ENCODE measurements at places on chromosomes 11 and 22.

- DNase-seq: no peak
These were observed 148.2 kb upstream of the BDNF start for GRCh38 chr11:27848423-27848822.

DNA sequence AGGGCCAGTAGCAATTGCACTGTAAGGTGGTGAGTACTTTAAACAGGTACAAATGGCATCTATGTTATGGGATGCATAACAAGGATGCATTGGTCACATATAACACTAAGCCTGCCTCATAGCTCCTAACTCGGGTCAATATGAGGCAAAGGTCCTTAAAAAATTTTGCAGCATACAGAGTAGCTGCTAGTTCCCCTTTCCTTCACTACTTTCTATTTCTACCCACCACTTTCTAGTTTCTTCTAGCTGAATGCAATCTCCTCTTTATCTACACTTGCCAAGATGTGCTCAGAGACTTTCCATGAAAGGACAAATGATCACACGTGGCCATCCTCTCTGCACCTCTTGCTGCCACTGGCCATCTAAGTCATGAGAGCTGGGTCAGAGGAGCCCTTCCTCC lies 9.8 kb downstream of the OR51F2 start:
- no peak for DNase-seq

DNA sequence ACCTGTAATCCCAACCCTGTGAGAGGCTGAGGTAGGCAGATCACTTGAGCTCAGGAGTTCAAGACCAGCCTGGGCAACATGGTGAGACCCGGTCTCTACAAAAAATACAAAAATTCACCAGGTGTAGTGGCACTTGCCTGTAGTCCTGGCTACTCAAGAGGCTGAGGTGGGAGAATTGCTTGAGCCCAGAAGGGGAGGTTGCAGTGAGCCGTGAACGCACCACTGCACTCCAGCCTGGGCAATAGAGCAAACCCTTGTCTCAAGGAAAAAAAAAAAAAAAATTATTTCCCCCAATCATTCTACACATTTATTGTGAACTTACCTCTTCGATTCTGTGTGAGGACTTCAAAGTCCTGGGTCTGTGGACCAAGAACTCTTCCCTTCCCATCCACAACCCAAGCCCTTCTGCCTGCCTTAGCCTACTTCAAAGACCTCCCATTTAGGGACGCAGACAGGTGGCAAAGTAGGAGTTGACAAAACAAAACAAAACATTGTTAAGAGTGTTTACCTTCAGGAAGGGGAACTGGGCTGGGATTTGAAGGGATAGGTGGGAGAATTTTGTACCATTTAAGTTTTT lies 3.8 kb upstream of the WEE1 start:
- no peak for DNase-seq

GRCh38 chr11:117923275-117923674 lies 5.9 kb downstream of the TMPRSS13 start:
- DNase-seq: no peak

GRCh38 chr11:1763336-1763795 lies 361 bp downstream of the CTSD start:
- no peak for DNase-seq

GRCh38 chr11:76250520-76251225 lies 44.4 kb upstream of the WNT11 start:
- DNase-seq: peak; percentile 9

GRCh38 chr11:66369073-66369894 lies 2.3 kb downstream of the SLC29A2 start:
- DNase-seq: no peak

GRCh38 chr11:78851878-78852586 lies 277.4 kb upstream of the NARS2 start:
- DNase-seq: peak; percentile 9

- DNase-seq: no peak
These were observed 45.9 kb downstream of the TBX1 start for GRCh38 chr22:19806213-19807160.

DNA sequence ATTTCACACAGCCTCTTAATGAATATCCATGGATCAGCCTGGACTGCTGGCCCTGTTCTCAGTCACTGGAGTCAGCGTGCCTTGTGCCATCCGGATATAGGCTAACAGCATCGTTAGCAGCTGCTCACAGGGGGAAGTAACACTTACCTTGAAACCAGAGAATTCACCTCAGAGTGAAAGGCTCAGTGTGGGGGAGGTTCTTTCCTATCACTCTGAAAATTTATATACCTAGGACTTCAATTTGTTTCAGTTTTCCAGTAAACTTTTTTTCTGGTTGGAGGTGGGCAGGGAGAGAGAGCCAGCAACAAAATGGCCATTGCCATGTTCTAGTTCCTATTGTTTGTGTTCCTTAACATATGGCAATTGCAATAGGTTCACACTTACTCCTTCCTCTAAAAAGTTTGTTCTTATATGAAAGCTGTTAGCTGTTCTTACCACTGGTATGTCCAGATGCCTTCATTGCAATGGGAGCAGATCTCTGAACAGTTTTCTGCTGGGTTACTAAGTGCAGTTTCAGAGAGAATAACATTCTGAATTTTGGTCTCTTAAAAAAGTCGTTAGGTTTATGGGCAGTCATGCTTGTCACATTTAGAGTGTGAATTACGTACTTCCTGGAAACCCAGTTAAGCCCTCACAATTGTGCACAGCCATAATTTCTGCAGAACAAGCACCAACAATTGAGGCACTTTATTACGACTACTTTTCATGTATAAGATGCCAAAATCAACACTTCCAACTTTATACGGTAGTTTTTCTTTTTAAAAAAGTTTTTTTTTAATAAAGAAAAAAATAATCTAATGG lies 247.6 kb downstream of the CADM1 start:
- no peak for DNase-seq

DNA sequence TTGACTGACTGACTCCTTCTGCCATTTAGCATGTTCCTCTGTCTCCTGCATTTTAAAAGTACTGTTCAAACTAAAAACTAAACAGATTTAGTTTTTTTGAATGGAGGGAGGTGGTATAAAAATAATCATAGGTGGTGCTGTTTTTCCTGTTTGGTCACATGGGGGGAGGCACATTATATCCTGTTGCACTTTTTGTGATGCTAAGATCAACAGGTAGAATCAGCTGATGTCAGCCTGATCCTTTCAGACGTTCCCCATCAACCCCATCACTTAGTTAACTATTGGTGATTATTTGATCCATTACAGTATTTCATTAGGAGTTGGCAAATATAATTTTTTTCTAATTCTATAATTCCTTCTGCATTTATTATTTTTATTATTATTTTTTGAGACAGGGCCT lies 5.1 kb upstream of the OSBP2 start:
- DNase-seq: no peak

- DNase-seq: no peak
These were observed 115.8 kb upstream of the FGF3 start for GRCh38 chr11:69934861-69935494.

All from LHCN-M2 (cell line).